ENCODE measurements at places on chromosomes 1 and 21.

- no peak for DNase-seq
Measured at GRCh38 chr1:103516693-103517092, 8.8 kb upstream of the RNPC3 start.

DNA sequence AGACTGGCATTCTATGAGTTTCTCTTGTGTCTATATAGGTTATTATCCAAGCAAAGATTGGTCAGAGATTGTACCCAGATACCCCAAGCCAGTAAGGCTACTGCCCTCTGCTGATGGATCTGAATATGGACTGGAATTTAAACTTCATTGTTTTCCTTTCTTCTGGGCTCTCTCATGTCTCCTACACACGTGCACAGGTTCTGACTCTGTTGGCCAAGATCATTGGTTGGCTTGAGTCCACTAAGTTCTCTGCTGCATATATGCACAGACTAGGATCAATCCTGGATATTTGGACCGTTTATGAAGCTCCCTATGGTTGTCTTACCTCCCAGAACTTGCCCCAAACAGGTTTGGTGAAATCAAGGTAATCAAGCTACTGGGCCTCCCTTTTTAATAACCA lies 69.7 kb downstream of the CC2D1B start:
- peak; percentile 20 for DNase-seq

DNA sequence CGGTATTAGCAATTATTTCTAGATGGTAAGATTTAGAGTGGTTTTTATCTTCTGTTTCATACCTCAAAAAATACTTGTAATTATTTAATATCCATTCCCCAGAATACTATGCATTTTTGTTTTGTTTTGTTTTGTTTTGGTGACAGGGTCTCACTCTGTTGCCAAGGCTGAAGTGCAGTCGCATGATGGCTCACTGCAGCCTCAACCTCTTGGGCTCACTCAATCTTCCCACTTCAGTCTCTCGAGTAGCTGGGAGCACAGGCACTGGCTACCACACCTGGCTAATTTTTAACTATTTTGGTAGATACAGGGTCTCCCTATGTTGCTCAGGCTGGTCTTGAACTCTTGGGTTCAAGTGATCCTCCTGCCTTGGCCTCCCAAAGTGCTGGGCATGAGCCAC lies 252.7 kb downstream of the AKT3 start:
- DNase-seq: no peak

DNA sequence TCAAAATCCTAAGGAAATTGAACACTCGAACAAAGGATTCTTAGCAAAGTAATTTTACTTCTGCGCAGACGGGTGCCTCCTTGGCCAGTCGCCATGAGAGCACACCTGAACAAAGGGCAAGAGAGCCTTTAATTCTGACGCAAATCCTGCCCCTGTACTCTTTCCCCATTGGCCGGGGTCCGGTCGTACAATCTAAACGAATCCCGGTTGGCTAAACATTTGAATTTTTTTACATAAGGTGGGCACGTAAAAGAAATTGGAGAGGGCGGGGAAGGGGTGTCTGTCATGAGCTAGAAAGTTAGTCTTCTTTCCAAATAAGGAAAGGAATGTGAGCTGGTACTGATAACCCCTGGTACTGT lies 8.2 kb upstream of the IL22RA1 start:
- peak; percentile 67 for DNase-seq

- peak; percentile 1 for DNase-seq
Measured at GRCh38 chr1:27760426-27760825, 12.6 kb upstream of the STX12 start.

DNA sequence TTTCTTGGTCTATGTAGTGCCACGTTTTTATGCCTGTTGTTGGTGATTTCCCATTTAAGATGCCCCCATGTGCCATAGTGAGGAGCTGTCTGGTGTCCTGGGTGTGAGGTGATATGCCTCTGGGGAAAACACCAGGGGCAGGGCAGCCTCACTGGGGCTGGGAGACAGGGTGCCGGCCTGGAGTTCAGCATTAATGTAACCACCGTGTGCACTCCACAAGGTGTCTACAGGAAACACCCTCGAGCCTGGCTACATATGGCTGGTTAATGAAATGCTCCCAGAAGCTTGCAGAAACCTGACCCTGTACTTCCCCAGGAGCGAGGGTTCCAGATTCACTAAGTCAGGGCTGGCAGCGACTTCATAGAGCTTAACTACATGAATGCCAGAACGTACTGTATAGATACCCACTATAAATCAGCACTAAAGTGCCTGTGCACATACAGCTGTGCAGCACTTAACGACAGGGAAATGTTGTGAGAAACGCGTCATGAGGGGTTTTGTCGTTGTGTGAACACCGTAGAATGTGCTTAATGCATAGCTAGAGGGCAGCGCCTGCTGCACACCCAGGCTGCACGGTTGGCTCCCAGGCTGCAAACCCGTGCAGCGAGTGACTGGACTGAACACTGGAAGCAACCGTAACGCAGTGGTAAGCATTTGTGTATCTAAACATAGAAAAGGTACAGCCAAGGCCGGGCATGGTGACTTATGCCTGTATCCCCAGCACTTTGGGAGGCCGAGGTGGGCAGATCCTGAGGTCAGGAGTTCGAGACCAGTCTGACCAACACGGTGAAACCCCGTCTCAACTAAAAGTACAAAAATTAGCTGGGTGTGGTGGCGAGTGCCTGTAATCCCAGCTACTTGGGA lies 10.4 kb downstream of the TFF2 start:
- DNase-seq: no peak

DNA sequence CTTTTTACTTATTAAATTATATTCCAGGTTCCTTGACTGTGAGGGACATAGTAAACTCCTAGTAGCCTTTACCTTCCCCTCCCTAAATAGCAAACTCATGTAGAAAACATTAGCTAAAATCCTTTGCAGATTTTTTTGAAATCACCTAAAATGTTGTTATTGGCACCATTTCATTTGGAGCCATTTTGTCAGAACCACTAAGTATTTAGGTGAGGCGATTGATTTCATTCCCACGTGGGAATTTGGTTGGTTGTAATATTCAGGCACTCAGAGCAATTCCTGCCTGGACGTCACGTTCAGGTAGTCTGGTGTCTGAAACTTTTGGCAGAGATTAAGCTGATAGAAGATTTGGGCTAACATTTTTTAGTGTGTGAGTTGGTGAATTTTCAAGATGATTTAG lies 84.3 kb downstream of the CAMTA1 start:
- DNase-seq: no peak

DNA sequence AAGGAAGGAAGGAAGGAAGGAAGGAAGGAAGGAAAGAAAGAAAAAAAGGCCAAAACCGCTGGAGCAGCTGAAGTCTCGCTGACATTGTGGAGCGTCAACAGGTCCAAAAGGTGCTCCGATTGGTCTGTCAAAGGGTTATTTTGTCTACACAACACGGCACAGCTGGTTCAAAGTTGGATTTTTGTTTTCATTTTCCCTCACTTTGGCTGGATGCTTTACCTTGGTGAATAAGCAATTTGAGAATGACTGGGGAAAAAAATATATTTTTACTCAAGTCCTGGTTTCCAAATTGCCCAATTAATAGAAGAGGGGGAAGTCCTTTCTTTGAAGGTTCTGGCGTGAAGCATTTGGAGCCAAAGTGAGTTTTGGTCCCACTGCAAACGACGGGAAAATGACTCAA lies 19.3 kb upstream of the PAX7 start:
- no peak for DNase-seq

DNA sequence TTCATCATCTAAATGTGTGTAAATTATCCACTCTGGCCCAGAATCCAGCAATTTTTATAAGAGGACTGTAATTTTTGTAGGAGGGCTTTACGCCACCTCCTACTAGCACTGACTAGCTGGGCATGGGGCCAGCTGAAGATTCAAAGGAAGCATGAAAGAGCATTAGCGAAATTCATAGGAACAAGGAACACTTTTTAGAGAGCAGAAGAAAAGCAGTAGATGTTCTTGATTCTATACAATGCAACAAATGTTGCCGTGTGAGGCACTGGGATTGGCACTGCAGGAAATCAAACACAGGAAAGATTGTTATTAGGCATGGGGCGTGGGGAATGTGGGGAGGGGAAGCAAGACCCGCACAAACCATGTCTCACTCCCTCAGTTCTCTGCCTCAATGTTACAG lies 58.4 kb upstream of the PARP1 start:
- no peak for DNase-seq

DNA sequence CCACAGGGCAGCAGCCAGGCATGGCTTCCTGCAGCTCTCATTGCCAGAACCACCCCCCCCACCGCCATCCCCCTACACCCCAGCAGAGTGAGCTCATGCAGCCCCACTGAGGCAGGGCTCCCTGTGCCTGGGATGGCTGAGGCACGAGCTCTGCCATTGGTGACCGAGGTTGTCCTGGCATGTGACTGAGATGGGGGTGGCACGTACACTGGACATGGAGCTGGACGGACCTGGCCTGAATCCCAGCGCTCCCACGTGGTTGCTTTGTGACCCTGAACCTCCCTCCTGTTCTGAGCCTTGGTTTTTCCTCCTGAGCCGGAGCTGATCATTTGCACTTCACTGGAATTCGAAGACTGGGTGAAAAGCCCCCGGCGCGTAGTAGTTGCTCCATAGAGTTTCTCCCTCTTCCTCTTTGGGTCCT lies 28.3 kb downstream of the ALPL start:
- DNase-seq: no peak

DNA sequence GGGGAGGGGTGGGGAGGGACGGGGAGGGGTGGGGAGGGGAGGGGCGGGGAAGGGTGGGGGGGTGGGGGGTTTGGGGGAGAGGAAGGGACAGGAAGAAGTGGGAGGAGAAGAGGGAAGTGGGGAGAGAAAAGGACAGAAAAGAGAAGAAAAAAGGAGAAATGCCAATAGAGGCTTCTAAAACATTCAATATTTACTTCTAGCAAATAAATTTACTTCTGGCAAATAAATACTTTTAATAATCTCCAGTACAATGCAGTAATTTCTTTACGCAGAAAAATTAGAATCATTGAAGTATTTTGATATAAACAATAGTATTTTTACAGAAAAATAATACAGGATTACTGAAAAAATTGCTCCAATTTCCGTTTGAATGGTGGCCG lies 9.4 kb upstream of the GPR161 start:
- DNase-seq: no peak

- DNase-seq: peak; percentile 42
Measured at GRCh38 chr1:48469616-48470480, 2.2 kb downstream of the SPATA6 start.

GRCh38 chr21:43926196-43926595 lies 61.2 kb downstream of the AGPAT3 start:
- DNase-seq: no peak

DNA sequence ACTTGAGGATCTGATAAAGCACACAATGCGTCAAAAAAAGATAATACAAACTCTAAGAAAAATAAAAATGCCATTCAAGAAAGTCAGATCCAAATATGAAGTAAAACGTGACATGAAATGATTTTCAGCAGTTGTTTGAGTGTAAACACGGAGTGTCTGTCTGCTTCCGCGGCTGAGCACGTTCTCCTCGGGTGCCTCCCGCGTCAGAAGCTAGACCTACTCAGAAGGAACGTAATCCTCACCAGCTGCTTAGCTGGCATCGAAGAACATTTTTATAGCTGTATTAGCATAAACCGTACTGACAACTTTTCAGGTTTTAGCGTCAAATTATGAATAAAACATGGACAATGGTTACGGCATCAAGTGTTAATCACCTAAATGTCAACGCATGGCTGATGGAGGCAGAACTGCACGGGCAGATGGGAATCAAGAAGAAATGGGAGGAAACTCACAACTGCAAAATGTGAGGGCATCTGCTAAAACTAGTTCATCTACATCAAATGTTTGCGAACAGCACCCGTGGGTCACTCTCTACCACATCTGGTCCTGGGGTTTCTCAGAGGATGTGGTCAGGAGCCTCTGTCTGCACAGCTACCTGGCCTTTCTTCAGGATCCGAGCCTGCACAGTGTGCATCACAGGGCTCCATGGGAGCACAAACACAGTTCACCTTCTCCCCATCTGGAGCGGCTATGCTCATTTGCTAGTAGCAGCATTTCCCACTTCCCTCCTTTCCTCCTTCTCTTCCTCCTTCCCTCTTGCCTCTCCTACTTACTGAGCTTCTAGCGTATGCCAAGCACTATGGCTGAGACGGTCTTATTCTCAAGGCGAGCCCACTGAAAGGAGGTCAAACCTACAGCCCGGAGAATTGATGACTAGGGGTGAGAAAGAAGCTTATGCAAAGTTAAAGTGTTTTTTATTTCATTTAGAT lies 40.0 kb downstream of the RCAN1 start:
- no peak for DNase-seq

GRCh38 chr1:101908980-101909379 lies 87.7 kb downstream of the OLFM3 start:
- no peak for DNase-seq

DNA sequence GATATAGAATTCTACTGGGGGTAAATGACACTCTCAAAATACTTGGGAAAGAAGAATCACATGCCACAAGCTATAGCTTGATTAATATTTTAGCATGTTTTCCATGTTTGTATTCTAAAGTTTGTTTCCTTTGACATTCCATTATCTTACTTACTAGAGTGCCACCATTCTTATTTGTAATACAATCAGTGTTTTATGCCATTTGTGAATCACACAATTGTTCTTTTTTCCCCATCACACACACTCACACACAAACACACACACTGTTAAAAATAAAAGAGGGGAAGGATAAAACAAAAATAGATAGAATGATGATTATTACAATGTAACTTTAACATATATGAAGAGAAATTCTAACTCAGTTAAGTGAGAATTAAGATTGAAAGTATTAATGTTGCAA lies 16.0 kb upstream of the TEKT2 start:
- DNase-seq: no peak

DNA sequence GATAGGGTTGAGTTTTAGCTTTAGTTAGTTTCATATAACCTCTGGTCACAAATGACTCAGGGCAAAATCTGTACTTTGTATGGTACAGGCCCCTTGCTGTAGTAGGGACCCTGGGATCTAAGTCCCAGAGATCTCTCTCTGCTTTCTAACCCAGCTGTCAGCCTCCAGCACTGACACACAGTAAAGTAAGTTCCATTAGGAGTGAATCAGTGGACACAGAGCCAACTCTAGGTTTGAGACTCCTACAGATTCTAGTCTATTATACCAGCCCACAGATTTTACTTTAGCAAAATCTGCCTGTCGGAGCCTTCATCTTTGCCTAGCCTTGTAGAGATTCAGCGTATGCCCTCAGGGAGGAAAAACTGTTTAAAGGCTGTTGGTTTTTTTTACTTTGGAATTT lies 52.5 kb downstream of the ANGPTL1 start:
- no peak for DNase-seq

GRCh38 chr21:34715985-34716596 lies 47.3 kb downstream of the CLIC6 start:
- DNase-seq: no peak
